Bronchial epithelial cell (primary cell): ENCODE measurements at places on chromosomes 13 and 19.

DNA sequence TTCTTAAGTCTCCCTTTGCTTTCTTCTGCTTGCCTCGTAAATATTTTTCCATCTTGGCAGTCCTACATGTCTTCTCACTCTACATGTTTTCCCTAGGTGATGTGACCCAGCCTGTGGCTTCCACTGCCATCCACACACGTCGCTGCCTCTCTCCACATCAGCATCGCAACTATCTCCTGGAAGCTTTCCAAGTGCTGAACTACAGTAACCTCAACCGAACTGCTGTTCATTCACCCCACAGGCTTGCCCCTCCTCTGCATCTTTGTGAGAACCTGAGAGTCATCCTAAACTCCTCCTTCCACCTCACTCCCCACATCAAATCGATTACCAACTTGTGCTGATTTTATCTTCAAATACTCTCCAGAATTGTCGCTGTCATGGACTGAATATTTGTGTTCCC, 41.2 kb upstream of the USPL1 start:
- DNase-seq, result peak; percentile 31

- no peak for DNase-seq
Measured at GRCh38 chr13:50800091-50800739, 43.3 kb downstream of the DLEU7 start.

GRCh38 chr13:97307882-97308624, 85.9 kb downstream of the MBNL2 start:
- peak; percentile 30 for DNase-seq

DNA sequence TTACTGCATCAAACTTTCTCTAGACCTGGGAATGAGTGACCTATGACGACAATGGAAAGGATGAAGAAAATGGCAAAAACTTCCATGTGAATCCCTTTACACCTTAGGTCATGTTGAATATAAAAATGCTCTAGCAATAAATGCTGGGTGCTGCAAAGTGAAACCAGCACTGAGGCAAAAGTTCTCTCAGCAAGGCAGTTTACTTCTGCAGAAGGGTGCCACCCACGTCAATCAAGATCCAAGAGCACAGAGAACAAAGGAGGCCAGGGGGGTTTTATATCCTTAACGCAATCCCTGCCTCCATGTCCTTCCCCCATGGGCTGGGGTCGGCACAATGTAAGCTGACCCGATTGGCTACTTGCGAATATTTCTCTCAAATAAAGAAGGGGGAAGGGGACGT, 38.7 kb downstream of the ZNF333 start:
- no peak for DNase-seq

DNA sequence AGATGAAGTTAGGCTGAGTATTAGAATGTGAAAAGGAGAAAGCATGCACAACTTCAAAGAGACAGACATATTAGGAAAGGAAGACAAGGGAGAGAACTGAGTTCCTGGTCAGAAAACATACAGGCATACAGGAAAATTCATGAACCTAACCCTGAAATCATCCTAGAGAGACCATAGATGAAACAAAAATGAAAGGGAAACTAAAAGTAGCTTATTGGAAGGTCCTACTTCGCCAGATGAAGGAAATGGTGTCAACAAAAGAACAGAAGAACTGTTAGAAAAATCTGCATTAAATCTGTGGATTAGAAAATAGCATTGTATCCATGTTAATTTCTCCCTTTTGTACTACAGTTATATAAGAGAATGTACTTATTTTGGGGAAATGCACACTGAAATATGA, 169.0 kb upstream of the UFM1 start:
- DNase-seq, result no peak

- DNase-seq, result peak; percentile 20
Measured at GRCh38 chr19:44455100-44455499, 6.8 kb upstream of the ZNF229 start.

DNA sequence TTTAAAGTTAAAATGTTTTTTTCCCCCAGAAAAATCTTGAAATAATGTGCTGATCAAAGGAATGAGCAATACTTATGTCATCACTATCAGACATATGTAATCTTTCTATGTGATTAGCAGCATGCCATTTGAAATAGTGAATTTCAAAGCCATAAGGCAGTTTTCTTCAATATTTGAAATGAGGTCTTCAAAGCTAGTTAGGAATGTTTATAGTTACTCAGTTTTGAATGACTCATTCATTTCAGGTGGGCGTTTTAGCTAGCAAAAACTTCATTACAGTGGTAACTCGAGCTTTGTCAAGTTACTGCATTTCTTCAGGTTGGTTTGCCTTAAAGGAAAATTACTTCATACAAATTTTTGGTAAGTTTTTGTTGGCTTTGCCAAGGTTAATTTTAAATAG, 102.1 kb downstream of the ATP8A2 start:
- peak; percentile 40 for DNase-seq

GRCh38 chr13:98514288-98514687, 62.6 kb downstream of the STK24 start:
- DNase-seq, result no peak

DNA sequence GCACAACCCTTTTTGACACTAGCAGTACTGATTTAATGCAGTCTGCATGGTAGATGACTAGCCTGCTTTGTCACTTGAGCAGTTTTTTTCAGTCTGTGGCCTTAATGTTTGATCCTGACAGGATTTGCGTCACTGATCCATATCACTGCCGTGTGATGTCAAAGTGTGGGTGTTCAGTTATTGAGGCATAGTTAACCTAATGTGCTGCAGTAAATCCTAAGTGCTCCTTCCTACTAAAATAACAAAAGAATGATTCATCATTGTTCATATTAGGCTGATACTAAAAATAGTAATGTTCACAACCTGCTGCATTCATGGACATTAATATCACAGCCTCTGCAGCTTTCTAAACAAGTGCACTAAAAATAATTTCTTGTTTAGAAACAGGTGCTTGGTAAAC, 121.9 kb upstream of the MLNR start:
- peak; percentile 95 for DNase-seq

GRCh38 chr19:16213076-16213475, 15.4 kb downstream of the AP1M1 start:
- DNase-seq, result no peak

DNA sequence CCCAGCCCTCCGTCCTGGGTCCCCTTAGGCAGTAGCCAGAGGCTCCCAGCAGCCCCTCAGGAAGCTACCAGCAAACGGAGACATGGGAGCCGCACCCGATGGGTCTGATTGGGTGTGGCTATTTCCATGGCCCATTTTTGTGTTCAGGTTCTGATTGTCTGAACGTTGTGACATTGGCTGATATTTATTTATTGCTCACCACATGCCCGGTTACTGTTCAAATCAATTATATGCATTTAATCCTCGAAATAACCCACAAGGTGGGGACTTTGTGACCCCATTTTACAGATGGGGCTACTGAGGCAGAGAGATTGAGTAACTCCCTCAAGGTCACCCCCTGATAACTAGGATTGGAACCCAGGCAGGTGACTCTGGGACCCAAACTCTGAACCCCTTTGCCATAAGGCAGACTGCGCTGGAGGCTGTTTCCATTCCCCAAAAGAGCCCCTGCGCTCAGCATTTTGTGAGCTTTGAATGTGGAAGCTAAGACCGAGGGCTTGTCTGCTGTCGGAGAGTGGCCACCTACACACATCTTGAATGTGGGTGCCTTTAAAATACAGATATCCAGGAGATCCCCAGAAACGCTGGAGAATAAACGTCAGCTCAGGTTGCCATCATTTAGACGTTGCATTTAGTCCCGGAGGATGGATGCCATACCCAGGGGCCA, 13.6 kb upstream of the MCF2L start:
- DNase-seq, result no peak

- no peak for DNase-seq
Measured at GRCh38 chr13:24680258-24680920, at the start of gene ATP12A. Gene ATP12A (plus strand): TSS chr13:24680408. CDS start chr13:24680744, 336 bp downstream.

DNA sequence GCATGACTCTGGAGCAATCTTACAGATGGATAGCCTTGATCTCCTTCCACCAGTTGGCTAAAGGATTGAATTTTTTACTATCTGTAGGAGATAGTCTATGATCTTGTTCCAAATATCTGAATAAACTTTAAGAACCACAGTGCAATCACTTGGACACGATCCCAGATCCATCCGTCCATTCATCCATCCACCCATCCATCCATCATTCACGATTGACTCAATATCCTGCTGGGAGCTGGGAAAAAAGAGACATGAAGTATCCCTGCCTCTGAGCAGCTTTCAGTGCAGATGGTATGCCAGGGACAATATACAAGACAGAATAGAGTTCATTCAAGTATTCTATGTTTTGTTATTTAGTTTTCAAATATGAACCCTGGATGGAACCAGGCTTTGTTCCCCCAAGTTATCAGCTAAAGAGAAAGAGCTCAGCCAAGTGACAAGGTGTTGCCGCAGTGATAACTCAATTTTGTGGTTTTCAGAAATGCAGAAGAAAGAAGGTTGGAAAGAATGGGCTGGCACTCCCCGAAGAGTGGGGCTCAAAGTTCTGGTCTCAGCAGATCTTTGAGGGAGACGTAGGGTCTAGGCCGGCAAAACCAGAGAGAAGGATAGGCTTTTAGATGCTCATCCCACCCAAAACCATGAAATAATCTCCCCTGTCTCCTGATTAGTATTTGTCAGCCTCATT, 66.3 kb downstream of the IRS2 start:
- no peak for DNase-seq

- no peak for DNase-seq
Measured at GRCh38 chr13:97411984-97412383, 22.0 kb upstream of the RAP2A start.

- peak; percentile 89 for DNase-seq
Measured at GRCh38 chr13:50410921-50411746, 395.9 kb downstream of the KCNRG start.

DNA sequence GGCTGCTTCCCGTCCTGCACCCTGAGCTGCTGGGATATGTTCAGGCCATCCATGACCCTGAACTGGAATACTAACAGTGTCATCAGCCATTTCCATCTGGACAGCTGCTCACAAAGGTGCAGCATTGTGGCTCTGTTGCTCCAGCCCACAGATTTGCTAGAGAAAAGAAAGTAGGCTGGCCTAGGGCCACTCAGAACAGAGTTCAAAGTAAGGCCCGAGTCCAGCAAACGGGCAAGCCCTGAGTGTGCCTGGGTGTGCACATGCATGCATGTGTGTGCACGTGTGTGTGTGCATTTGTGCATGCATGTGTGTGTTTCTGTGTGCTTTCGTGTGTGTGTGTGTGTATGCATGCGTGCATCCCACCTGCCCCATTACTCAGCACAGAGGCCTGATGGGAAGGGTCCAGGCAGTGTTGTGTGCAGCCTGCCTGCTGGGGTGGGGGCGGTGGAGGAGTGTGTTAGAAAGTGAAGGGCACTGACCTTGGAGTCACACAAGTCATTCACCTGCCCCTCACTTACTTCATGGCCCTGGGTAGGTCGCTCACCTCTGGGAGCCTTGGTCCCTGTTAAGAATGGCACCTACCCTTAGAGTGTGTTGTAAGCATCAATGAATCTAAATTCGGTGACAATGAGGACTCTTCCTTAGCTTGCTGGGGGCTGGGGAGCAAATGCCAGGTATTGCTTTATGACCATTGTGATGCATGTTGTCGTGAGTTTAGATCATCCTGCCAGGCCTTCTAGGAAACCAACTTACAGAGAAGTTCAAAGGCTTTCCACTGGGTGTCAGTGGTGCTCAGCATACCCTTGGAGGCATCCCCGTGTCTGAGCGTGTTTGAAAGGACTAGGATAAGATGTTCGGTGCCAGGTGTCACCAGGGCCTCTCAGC, 53.2 kb downstream of the GPR12 start:
- DNase-seq, result peak; percentile 49

- DNase-seq, result peak; percentile 49
Measured at GRCh38 chr19:16085115-16085514, 8.8 kb downstream of the TPM4 start.

GRCh38 chr13:20990910-20991525, 70.4 kb downstream of the LATS2 start:
- DNase-seq, result no peak

DNA sequence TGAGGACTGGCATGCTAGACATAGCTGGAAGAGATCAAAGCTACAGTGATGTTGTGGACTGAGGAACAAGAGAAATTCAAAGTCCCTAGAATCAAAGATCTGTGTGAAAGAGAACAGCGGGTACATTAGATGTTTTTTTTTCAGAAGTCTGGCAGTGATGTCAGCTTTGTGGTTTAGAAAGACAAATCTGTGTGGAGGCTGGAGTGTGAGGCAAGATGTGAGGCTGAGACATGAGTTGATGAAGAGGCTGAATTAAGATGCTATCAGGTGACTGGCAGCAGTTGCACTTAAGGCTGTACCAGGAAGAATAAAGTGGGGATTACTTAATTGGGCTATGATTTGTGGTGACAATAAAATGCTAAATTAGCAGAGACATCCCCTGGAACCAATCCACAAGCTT, 46.5 kb downstream of the DNAJC3 start:
- DNase-seq, result no peak

DNA sequence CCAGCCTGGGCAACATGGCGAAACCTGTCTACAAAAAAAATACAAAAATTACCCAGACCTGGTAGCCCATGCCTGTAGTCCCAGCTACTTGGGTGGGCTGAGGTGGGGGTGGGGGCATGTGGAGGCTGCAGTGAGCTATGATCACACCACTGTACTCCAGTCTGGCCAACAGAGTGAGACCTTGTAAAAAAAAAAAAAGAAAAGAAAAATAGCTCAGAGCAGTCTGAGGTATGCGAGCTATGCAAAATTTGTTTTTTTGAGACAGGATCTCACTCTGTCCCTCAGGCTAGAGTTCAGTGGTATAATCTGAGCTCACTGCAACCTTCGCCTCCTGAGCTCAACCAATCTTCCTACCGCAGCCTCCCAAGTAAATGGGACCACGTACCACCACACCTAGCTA, 7.1 kb upstream of the TOMM40 start:
- no peak for DNase-seq

DNA sequence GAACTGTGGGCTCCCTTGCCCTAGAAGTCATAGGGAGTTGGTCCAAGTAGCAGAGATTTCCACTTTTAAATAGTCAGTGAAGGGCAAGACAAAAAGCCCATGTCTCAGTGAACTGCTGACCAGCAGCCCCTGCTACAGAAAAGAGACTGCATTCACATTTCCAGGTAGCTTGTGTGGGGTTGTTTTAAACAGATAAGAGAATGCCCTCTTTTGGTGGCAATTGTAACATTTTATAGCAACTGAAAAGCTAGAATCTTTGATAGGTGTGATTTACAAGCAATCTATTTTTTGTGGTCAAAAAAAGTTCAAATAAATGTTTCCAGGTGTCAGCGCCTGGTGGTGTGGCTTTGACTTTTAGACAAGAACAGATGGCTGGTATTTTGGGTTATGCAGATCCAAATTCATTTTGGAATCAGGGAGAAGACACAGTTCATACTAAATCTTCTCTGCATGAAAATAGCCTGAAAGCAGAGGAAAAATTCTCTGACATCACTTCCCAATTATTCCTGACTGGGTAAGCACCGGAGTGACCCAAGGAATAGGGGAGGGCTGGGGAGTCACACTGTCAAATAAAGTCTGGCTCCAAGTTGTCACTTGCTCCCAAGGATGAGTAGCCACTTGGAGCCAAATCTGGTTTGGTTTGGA, 26.2 kb upstream of the GPR12 start:
- DNase-seq, result no peak
